Anterior cingulate cortex (tissue), 58 donors: ENCODE measurements at places on chromosomes 3 and 15.

GRCh38 chr3:16444344-16444743 is 69.2 kb downstream of the RFTN1 start:
- DNase-seq, result no peak

DNA sequence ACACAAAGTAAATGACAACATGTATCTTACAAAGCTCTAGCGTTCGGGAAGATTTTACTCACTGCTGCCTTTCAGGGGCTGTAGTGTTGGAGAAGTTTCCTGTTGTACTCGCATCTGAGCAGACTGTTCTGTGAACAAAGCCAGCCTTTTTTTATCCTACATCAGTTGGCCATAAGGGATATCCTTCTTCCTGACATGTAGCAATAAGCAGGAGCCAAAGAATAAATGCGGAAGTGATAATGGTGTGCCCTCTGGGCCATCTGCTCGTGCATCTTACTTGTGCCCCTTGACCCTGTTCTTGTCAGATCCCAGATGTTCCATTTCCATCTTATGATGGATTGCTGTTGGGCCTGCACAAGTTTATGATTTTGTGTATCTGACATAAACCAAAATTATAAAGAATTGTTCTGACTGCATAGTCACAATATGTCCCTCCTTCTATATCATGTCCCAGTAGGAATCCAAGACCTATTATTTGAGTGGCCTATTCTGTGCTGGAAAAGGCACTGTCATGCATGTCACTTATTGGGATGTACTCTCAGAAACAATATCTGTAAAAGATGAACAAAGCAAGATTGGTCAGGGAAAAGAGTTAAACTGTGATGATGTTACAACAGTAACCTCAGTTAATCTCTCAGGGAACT is 631.3 kb downstream of the NSUN3 start:
- no peak for DNase-seq

GRCh38 chr3:127856801-127857200 is 34.5 kb upstream of the MGLL start:
- DNase-seq, result no peak

- no peak for DNase-seq
Observed at GRCh38 chr3:13083898-13084297, 10.7 kb upstream of the IQSEC1 start.

GRCh38 chr15:63913336-63913735 is 79.6 kb upstream of the HERC1 start:
- DNase-seq, result no peak
